Left lobe of liver (tissue), 2 donors: ENCODE measurements at places on chromosomes 3 and 15.

GRCh38 chr3:45477041-45477725 lies 88.8 kb downstream of the LARS2 start:
- DNase-seq = no peak

- DNase-seq = no peak
Measured at GRCh38 chr3:192011137-192011536, 550.2 kb downstream of the PYDC2 start.

GRCh38 chr3:80014576-80014975 lies 246.8 kb upstream of the ROBO1 start:
- no peak for DNase-seq

DNA sequence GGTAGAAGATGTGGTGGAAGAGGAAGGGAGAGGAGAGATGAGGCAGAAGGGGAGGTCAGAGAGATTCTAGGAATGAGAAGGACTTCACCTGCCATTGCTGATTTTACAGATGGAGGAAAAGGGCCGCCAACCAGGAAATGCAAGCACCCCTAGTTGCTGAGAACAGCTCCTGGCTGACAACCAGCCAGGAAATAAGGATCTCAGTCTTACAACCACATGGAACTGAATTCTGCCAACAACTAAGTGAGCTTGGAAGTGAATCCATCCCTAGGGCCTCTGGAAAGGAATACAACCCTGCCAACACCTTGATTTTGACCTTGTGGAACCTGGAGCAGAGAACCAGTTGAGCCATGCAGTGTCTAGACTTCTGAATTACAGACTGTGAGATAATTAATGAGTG lies 86.6 kb downstream of the EDEM1 start:
- DNase-seq = no peak

DNA sequence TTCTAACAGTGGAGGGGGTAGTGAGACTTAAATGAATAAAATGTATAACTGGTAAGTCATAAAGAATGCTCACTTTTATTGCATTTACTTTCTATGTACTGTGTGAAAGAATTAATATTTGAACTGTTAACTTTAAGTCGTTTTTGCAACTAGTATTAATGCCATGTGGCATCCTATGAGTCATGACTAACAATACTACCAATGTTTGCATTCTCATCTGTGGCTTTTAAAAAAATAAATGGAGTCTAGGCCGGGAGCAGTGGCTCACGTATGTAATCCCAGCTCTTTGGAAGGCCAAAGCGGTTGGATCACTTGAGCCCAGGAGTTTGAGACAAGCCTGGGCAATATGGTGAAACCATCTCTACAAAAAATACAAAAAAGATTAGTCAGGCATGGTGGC lies 5.2 kb downstream of the C3orf49 start:
- no peak for DNase-seq

DNA sequence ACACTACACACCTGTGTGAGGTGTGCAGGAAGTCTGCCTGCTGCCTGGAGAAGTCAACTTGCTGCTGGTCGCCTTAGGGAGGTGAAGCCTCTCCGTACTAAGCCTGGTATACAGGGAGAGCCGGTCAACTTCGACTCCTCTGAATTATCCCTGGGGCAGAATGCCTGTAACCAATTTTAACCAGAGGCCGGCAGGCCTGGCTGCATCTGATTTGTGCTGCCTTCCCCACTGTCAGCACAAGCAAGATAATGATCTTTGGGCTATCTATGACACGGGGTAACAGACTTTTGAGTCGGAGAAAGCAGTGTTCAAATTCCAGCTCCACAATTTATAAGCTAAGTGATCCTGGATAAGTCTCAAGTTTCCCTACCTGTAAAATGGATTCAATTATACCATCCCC lies 42.3 kb downstream of the MAGEF1 start:
- DNase-seq = no peak

- no peak for DNase-seq
Measured at GRCh38 chr15:100572362-100572983, 29.5 kb downstream of the LINS1 start.

GRCh38 chr15:56608140-56608778 lies 125.0 kb downstream of the ZNF280D start:
- DNase-seq = no peak

DNA sequence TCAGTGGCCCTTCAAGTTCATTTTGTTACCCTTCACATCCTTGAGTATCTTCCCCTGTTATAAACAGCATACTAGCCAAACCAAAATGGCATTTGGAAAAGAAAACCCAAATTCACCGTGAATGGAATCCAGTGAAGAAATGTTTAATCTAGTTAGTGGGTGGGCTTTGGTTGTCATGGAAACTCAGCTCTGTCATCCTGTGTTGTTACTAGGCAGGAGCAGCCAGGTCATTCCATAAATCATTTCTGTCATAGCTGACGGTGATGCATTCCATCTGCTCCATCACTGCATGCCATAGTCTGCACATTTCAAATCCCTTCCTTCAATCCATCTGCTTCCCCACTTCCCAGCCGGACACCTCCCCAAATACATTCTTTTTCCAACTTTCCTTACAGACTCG lies 140.4 kb upstream of the CGNL1 start:
- DNase-seq = no peak

- DNase-seq = no peak
Measured at GRCh38 chr3:16498130-16498890, 15.2 kb downstream of the RFTN1 start.

DNA sequence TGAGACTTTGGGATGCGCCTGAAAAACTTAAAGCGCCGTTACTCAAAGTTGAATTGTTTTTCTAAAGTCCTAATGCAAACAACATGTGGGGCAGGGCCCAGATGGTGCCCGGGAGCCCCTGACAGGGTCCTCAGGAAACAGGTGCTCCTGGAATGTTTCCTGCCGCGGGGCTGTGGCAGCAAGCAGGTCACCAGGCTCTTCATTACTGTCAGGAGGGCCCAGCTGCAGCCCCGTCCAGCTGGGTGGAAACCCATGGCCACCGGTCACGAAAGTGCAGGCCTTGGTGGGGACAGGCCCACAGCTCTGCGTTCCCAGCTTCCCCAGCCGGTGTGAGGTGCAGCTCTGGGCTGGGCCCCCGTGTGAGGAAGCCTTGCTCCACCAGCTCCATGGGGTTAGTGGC lies 63.9 kb upstream of the GATA2 start:
- DNase-seq = no peak

- DNase-seq = peak; percentile 33
Measured at GRCh38 chr15:31465083-31465955, 138.7 kb downstream of the KLF13 start.

GRCh38 chr3:69784954-69785514 lies 45.8 kb downstream of the MITF start:
- no peak for DNase-seq

GRCh38 chr3:162354356-162354755 lies 857.7 kb downstream of the OTOL1 start:
- no peak for DNase-seq

GRCh38 chr15:78208887-78209645 lies 25.3 kb downstream of the ACSBG1 start:
- DNase-seq = peak; percentile 32

DNA sequence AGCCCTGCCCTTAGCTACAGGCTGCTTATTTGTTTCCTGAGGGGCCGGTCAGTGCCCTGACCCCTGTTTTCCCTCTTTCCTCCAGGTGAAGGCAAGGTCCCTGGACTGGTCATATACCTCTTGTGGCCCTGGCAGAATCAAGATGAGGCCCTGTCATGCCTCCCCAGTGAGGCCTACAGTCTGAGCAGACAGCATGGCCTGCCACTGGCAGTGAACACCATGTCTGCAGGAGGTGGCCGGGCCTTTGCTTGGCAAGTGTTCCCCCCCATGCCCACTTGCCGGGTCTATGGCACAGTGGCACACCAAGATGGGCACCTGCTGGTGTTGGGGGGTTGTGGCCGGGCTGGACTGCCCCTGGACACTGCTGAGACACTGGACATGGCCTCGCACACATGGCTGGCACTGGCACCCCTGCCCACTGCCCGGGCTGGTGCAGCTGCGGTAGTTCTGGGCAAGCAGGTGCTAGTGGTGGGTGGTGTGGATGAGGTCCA lies 1.2 kb downstream of the KLHDC8B start:
- DNase-seq = no peak

DNA sequence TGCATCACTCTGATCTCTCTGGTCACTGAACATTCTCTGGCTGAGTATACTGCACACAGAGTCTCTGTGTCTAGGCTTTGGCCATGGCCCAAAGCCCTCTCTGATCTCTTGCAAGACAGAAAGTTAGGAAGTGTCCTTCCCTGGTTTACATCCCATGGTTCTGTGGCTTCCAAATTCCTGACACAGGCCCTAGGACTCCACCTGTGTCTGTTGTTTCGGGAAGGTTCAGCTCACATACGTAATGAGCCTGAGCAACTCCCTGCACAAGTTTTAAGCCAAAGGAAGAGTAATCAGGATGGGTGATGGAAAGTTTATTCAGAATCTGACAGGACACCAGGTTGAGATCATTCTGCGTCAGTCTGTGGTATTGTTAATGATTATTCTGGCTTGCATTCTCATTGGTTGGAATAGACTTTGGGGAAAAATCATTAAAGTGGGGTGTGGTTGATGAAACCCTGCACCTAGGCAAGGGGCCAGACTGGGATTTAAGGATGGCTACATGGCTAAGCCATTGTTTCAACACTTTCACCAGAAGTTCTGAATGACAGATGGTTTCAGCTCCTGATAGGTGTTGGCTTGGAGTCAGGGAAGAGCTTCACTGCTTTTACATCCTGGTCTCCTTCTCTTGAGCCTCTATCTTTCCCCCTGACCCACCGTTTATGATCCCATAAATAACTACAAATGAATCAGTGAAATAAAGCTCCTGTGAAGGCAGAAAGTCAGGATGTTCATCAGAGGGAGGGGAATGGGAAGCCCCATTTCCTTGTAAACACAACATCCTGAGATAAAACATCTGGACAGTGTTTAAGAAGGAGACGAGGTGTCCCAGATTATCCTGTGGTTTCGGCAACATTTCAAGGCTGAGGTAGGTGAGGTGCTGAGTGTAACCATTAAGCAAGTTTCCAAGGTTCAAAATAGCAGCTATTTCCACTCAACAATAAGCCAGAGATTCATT lies 14.1 kb downstream of the LCMT2 start:
- DNase-seq = no peak

DNA sequence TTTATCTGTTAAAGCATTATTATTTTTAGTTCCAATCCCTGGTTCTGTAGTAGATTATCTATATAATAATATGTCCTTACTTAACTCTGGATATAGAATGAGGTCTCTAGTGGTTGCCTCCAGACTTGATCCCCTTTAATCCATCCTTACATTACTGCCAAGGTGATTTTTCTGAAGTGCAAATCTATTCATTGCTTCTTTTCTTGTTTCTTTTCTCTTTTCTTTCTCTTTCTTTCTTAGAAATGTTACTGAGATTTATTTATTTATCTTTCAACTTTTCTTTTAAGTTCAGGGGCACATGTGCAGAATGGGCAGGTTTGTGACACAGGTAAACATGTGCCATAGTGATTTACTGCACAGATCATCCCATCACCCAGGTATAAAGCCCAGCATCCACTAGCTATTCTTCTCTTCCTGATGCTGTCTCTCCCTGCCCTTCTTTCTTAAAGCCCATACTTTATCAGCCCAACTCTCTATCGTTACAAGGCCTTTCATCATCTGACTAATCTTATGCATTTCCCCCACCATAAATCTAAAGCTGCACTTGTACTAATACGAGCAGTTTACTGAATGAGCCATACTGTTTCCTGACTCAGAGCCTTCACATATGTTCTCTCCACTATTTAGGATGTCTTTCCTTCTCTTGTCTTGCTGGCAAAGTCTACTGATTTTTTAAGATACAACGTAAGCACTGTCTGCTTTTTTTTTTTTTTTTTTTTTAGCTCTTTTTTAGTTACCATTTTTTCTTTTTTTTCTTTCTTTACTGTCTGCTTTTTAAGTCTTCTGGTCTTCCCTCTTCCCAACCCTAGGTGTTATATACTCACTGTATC lies 4.6 kb downstream of the GLCE start:
- DNase-seq = no peak

DNA sequence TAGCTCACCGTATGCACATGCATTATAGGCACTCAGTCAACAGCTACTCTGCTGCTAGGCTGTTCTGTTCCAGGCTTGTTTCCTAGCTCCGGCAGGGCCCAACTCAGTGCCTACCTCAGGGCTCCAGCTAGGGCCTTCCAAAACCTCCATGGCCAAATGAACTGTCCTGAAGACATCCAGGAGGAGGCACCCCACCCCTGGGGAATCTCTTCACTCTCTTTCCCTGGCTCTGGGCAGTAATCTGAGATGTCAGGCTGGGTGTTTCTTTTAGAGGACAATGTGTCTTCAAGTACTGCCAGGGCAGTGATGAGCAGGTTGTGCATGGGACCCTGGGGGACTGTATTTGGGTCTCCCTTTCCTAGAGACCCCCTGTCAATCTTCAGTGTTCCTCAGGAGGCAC lies 38.3 kb upstream of the TPM1 start:
- no peak for DNase-seq

GRCh38 chr15:79592126-79592525 lies 160.0 kb downstream of the MINAR1 start:
- DNase-seq = no peak

DNA sequence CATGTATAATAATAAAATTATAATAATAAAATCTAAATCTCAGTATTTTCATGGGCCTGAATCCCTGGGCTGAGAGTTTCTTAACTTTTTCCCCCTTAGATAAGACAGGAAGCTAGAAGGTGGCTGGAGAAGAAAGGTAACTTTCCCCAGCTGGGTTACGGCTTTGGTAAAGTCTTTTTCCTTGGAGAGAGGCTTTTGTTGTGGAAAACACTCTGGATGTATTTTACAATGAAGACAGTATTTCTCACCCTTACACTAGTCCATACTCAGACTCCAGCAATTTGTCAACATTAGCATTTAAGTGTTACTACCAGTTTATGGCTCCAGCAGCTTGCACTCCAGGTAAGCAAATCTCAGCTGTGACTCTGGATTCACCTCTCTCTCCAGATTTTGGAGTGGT lies 34.9 kb downstream of the APH1B start:
- no peak for DNase-seq

DNA sequence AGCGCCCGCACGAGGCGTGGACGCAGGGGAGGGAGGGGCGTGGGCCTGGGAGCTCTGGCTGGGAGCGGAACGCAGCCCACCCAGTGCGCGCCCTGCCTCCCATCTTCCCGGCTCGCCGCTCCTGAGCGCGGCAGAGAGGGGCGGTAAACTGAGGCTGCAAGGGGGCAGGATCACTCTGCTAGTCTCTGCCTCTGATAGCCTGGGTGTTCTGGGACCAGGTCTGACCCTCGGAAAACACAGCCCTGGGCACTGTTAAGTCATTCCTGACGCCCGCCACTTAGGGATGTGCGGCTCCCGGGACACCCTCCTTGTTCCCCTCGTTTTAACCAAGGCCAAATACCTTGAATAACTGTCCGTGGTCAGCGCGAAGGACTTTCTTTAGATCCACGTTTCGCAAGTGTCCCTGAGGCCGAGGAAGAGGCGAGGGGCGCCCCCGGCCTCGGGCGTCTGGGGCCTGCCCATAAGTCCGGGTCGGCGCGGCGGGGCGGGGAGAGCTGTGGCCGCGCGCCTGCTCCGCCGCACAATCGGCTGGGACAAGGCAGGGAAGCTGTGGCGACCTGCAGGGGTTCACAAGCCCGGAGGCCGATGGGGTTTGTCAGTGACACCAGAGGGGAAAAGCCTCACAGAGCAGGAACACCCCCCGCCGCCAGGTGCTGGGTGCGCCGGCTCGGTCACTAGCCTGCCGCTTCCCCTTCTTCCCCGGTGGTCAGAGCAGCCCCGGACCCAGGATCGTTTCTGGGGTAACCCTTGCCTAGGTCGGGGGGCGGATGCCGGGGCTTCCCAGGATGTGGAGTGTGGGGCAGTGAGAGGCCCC lies 1.5 kb downstream of the ITPKA start:
- no peak for DNase-seq
